Metanephros (tissue), 2 donors: ENCODE measurements at places on chromosomes 5 and 9. TPM values are rescaled to one million over a fixed set of nuclear protein-coding genes. Genes with fewer than 3 reads are reported as not detected.

The SLC45A2 gene
- total RNA-seq: 0.23 TPM

The SEMA5A gene
- 45.6 TPM for total RNA-seq

The SCGB3A1 gene
- total RNA-seq: 0.88 TPM

The INSL6 gene
- total RNA-seq: not detected

The CCDC183 gene
- 3.1 TPM for total RNA-seq

The LCP2 gene
- total RNA-seq: 11.1 TPM

The NIPBL gene
- total RNA-seq: 63.6 TPM

The GARIN3 gene
- not detected for total RNA-seq

The CTNND2 gene
- total RNA-seq: 1.1 TPM

The RASGRF2 gene
- total RNA-seq: 3.5 TPM
